8988T (cell line): ENCODE measurements at places on chromosomes 13 and 19.

GRCh38 chr13:22320991-22321390, 650.1 kb downstream of the FGF9 start:
- no peak for DNase-seq

DNA sequence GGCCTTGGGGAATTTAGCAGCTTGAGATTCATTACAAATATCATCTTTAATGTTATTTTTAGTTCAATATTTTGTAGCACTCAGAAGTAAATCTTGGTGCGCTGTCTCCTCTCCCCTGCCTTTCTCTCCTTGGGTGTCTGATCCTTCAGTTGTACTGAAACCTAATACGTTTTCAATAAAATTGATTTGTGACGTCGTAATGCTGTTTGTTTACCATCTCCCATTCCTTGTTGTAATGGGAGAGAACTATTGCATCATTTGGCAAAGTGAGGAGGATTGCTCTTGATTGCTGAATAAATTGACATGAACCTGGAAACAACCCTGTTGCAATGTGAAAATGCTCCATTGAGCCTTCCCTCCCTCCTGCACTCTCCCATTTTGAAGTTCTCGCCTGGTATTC, 43.2 kb upstream of the TSHZ3 start:
- no peak for DNase-seq

- no peak for DNase-seq
Measured at GRCh38 chr13:62246581-62246980, 830.9 kb upstream of the PCDH20 start.

GRCh38 chr19:2268861-2269243, 12.6 kb upstream of the JSRP1 start:
- no peak for DNase-seq

DNA sequence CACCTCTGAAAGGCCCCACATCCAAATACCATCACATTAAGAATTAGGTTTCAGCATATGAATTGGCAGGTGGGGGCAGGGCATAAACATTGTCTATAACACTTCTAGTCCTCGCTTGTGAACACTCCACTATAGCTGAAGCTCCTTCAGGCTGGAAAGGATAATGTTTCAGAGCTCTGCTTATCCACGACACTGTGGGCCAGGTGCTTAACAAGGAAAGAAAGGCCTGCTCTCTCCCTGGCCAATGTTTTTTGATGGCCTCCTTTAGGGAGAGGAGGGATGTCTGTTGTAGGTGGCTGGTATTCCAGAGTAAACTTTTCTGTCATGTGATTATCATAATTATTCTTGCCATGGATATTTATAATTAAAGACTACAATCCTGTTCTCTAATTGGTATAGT, 86.4 kb downstream of the CCNA1 start:
- no peak for DNase-seq

GRCh38 chr19:55472463-55472862, 4.0 kb upstream of the ZNF628 start:
- no peak for DNase-seq

DNA sequence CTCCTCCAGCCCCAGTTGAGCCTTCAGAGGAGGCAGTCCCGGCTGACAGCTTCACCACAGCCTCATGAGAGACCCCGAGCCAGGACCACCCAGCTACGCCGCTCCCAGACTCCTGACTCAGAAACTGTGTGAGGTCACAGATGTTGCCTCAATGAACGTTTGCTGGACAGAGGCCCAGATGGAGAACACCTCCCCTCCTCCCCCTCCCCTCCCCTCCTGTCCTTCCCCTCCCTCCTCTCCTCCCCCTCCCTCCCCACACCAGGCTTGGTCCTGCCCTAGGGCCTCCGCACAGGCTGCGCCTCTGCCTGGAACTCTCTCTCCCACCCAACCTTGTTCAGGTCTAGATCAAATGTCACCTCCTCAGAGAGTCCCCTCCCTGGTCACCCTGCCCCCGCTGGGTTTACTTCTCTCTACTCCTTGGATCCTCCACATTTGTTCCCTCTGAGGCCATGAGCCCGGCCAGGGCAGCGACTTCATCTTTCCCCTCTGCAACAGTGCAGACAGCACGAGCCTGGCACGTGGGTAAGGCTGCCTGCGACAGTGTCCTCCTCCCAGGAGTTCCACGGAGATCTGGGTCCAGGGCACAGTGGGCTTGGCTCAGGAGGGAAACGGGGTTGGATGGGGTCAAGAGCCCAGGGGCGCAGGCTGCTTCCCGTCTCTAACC, 17.4 kb downstream of the PIP5K1C start:
- DNase-seq, result no peak

GRCh38 chr13:41383386-41383785, 72.3 kb downstream of the NAA16 start:
- no peak for DNase-seq

DNA sequence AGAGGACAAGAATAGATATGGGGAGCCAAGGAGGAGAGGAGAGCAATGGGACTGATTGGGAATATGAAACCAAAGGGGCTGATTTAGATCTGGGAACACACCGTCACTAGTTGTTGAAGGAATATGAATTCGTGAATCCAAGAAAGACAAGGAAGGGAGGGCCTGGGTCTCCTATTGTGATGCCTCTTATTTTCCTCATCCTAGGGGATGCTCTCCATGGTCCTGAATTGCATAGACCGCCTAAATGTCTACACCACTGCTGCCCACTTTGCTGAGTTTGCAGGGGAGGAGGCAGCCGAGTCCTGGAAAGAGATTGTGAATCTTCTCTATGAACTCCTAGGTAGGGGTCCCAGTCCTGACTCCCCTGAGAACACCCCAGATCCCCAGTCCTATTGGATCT, 21.5 kb downstream of the RYR1 start:
- DNase-seq, result no peak

GRCh38 chr19:4357095-4357797, 13.9 kb downstream of the MPND start:
- no peak for DNase-seq

DNA sequence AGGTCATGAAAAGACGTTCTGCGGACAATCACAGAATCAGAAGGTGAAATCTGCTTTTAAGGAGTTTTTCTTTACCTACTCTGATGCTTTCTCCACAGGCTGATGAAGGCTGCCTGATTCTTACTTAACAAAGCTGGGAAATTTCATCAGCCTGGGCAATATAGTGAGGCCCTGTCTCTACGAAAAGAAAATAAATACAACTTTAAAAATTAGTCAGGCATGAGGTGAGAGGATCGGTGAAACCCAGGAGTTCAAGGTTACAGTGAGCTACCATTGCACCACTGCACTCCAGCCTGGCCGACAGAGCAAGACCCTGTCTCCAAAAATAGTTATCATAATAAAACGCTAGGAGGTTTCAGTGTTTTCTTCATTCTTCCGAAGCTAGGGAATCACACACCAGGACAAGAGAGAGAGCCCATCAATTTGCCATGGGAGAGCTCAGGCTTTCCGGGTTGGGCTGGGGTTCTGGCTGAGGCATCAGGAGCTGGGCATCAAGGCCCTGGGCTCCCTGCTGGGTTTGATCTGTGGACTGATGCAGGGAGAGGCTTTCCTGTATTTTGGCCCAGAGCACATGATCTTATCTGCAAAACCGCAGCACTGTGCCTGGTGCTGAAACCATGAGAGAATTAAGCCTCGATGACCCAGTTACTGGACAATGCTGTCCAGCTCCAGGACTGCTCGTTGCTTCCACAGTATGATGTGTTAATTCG, 25.1 kb upstream of the CEBPG start:
- no peak for DNase-seq

DNA sequence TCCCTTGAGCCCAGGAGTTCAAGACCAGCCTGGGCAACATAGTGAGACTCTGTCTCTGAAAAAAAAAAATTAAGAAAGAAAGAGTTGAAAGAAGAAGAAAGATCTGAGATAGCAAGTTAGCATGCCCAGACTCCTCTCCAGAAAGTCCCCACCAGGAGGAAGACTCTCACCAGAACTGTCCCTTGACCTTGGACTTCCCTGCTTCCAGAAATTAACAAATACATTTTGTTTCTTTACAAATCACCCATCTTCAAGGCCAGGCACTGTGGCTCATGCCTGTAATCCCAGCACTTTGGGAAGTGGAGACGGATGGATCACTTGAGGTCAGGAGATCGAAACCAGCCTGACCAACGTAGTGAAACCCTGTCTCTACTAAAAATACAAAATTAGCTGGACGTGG, 44.3 kb upstream of the KLF2 start:
- DNase-seq, result no peak

DNA sequence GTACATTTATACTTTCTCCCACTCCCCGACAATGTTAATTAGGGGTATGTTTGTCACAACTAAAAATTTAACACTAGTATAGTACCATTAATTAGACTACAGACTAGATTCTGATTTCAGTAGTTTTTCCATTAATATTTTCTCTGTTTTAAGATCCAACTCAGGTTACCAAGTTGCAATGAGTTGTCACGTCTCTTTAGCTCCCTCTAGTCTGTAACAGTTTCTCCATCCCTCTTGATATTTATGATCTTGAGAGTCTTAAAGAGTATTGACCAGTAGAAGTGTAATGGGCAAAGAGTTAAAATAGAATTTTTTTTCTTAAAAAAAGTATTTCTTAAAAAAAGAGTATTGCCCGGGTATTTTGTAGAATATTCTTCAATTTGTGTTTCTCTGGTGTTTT, 598.1 kb downstream of the TBC1D4 start:
- DNase-seq, result no peak

- no peak for DNase-seq
Measured at GRCh38 chr19:4327252-4327876, 11.3 kb downstream of the STAP2 start.

GRCh38 chr13:28537171-28537570, 42.2 kb upstream of the FLT1 start:
- DNase-seq, result no peak

GRCh38 chr13:98930151-98930591, 47.7 kb downstream of the DOCK9 start:
- no peak for DNase-seq

DNA sequence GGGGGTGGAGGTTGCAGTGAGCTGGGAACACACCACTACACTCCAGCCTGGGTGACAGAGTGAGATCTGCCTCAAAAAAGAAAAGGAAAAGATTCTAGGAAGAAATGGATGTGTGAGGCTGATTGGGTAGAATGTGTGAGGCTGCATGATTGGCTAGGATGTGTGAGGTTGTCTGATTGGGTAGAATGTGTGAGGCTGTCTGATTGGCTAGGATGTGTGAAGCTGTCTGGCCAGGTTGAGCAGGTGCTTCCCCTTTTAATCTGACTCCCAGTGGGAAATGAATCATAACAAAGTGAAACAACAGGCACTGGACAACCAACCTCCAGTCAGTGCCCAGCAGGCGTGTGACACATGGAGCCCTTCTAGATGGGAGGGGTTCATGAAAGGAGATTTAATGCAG, 14.7 kb downstream of the C13orf46 start:
- no peak for DNase-seq

GRCh38 chr19:17590866-17591265, 35.4 kb downstream of the COLGALT1 start:
- DNase-seq, result no peak

GRCh38 chr19:45553464-45553863, 31.1 kb downstream of the OPA3 start:
- DNase-seq, result no peak

DNA sequence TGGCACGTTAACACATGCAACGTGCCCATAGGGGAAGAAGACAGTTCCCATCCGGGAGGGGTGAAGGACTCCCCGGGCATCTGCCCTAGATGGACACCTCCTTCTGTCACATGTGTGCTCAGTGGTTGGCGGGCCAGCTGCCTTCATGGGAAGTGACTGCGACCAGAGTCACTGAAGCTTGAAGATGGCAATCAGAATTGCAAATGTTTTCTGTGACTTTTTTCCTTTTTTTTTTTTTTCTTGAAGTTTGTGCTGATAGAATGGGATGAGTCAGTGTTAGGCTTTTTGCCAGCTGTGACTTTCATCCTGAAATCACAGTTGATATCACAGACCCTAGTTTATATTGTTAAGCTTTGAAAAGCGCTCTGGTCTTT, 109.2 kb upstream of the MCF2L start:
- no peak for DNase-seq

- DNase-seq, result no peak
Measured at GRCh38 chr13:48739386-48739964, 85.7 kb downstream of the CYSLTR2 start.

DNA sequence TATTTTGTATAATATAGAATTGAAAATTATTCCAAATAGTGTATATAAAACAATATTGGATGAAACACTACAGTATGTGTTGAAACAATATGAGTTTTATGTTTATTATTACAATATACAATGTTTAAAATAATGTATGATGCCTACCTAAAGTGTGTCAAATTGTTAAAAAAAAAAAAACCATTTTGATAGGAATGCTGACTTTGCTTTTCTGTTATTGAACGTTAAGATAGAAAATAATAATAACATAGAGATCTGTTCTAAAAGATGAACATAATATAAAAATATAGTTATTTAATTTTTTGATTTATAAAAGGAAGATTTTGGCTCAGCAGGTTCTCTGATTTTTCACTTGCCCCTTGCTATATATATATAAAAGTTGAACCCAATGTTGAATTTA, 474.6 kb upstream of the ATXN8OS start:
- no peak for DNase-seq

DNA sequence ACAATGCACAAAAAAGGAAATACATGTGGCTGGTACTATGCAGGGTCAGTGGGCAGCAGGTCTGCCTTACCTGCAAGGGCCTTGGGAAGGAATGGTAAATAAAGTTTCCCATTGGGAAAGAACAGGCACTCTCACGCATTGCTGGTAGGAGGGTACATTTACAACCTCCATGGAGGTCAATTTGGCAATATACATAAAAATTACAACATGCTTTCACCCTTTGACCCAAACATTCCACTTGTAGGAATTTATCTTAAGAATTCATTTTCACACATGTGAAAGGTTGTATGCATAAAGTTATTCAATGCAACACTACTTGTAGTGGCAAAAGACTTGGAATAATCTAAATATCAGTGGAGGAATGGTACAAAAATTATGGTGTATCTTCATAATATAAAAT, 216.4 kb downstream of the DLEU7 start:
- DNase-seq, result no peak

DNA sequence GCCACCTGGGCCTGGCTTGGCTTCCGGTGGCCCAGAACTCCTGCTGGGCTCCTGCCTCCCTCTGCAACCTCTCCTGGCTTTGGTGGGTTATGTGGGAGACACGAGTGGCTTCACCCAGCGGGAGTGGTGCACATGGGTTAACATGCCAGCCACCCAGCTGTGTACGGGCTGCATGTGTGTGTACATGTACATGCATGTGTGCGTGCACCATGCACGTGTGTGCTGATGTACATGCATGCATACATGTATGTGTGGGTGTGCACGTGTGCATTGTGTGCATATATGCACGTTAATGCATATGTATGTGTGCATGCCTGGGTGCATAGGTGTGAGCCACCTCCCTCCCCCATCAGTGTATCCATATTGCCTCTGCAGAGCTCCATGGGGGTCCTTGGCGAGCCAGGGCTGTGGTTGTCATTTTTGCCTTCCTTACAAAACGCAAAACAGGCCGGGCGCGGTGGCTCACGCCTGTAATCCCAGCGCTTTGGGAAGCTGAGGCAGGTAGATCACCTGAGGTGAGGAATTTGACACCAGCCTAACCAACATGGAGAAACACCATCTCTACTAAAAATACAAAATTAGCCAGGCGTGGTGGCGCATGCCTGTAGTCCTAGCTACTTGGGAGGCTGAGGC, 12.5 kb downstream of the GNA11 start:
- no peak for DNase-seq
